ENCODE measurements at places on chromosomes 7 and 10.

DNA sequence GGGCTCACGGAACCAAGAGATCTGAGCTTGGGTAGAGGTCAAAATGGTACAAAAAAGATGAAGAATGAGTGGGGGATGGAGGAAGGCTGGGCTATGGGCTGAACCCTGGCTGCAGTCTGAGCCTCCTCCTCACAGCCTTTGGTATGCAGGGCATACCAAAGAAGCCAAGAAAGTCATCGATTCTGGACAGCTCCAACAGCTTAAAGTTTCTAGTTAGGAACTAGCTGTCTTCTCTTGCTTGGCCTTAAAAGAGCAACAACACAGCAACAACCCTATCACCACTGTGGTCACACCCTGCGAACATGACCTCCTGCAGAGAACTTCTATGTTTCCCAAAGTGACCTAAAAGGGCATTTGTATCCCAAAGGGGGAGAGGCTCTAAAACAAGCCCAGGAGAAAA is 126.1 kb upstream of the EFCAB10 start:
- DNase-seq, result no peak

GRCh38 chr7:6482307-6482706 is 34.6 kb upstream of the DAGLB start:
- no peak for DNase-seq

- no peak for DNase-seq
Measured at GRCh38 chr7:92992483-92992882, 125.3 kb downstream of the SAMD9 start.

DNA sequence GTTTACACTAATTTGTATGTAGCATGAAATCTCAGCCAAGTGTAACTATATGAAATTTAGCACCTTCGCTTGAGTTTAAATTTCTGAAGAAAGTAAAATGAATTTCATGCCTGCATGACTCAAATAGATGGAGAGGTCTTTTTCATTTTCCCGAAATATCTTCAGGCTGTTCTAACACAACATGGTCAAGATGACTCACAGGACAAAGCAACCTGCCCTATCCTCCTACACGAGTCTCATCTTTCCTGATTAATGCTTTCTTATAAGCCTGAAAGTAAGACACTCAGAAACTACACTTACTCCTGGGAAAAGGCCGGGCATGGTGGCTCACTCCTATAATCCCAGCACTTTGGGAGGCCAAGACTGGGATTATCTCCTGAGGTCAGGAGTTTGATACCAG is 41.2 kb downstream of the CH25H start:
- DNase-seq, result peak; percentile 47

DNA sequence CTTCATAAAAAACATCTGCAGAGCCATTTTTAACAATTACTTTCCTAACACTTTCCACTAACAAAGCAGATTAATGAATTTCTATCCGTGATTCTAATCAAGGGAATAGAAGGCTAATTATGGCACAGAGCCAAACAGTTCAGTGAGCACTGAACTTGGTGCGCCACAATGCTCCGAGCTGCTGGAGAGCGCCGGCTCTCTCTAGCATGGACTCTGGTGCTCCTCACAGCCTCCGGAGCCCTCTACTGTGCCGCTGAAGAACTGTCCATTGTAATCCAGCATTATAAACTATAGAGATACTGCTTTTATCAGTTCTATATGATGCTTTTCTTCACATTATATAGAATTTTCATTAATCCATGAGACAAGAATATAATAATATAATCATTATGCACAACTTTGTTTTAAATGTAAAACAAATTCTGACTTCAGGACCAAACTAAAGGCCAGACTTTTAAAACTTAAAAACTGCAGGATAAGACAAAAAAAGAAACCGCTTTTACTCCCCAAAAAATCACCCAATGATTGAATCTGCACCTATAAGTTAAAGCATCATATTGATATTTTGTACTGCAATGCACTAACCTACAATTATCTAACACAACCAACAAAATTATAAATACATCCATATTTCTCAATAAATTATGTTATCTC is 123.6 kb downstream of the RNF32 start:
- peak; percentile 31 for DNase-seq

DNA sequence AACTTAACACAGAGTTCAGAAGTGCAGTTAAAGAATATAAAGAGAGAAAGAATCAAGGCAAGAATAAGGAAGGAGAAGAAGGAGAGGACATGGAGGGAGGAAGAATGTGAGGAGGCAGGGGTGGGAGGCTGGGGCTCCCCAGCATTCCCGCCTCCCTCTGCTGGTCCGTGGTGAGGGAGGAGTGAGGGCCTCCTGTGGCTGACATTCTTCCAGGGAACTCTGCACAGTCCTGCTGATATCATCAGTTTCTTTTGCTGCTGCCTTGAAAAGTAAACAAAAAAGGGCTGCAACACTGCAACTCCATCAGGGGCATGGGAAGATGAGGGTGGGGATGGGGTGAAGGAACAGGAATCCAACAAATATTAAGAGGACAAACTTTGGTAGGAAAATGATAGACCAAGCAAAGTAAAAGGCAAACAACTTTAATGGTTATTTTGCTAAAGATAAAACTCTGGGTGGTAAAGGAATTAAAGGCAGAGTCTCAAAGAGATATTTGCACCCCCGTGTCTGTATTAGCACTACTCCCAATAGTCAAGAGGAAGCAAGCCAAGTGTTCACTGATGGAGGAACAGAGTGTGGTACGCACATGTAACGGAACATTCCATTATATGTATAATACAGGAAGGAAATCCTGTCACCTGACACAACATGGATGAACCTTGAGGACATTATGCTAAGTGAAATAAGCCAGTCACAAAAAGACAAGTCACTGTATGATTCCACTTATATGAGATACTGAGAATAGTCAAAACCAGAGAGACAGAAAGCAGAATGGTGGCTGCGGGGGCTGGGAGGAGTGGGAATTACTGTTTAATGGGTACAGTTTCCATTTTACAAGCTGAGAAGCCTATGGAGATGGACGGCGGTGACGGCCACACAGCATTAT is 8.0 kb upstream of the SPOCK2 start:
- peak; percentile 25 for DNase-seq

GRCh38 chr7:94338921-94339371 is 55.7 kb upstream of the COL1A2 start:
- DNase-seq, result peak; percentile 60

GRCh38 chr10:77461636-77462296 is 175.8 kb downstream of the KCNMA1 start:
- DNase-seq, result no peak

DNA sequence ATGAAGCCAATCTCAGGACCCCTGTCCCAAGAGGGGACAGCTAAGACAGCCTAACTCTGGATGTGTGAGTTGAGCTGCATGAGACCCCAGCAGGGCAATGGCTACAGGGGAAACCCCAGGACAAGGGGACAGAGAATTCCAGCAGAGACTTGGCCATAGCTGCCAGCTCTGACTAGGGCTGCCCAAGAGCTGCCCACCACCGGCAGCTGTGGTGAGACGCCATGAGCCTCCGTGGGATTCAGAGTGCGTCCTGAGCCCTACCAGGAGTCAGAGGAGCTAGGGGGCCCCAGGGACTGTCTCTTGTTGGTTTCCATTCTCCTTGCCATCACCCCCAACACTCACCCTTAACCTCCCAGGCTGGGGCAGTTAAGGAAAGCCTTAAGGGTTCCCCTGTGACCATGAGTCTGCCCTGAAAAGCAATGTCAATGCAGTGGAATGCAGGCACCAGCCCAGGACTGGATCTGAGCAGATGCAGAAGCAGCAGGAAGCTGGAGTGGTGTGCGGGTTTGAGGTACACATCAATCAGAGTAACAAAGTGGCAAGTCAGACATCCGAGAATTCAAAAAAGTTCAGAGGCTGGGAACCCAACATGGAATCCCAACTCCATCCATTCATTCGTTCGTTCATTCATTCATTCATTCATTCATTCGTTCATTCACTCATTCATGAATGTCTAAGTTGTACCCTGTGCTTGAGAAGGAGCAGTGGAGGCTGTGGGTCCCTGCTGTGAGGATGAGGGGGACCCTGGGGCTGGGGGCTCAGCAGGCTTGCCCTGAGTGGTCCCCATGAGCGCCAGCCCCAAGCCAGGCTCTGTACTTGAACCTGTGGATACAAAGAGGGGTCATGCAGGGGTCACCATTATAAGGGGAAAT is 52.9 kb downstream of the C10orf120 start:
- no peak for DNase-seq

- DNase-seq, result no peak
Measured at GRCh38 chr7:114088470-114088940, 169.7 kb upstream of the PPP1R3A start.

DNA sequence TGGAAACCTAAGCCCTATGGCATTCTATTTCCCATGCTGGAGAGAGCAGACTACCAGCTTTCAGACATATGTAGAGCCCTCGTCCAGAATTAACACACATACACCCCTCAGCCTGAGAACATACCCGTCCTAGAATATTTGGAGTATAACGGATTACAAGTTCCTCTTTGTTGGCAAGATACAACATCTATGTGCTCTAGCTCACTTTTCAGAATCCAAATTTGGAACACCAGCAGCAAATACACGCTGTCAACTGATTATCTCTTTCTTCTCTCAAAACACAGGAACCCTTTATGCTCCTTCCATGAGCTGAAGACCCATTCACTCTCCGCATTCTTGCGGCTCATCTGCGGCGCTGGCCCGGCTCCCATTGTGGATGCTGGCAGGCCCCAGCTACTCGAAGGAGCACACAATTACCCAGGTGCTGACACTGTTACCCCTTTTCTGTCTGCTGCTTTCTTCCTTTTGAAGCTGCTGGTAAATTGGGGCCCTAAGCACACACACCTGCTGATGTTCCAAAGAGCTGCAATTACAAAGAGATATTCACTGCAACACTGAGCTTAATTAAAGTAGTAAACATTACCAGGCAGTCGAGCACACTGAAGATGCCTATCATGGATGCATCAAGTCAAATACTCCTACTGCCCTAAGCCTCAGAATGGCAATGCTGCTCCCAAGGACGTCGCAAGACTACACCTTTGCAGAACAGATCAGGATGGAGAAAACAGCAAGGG is 70.0 kb downstream of the VOPP1 start:
- no peak for DNase-seq

- no peak for DNase-seq
Measured at GRCh38 chr7:5553298-5553877, 129.8 kb upstream of the TNRC18 start.

GRCh38 chr7:30176463-30177109 is 41.8 kb downstream of the MTURN start:
- no peak for DNase-seq

DNA sequence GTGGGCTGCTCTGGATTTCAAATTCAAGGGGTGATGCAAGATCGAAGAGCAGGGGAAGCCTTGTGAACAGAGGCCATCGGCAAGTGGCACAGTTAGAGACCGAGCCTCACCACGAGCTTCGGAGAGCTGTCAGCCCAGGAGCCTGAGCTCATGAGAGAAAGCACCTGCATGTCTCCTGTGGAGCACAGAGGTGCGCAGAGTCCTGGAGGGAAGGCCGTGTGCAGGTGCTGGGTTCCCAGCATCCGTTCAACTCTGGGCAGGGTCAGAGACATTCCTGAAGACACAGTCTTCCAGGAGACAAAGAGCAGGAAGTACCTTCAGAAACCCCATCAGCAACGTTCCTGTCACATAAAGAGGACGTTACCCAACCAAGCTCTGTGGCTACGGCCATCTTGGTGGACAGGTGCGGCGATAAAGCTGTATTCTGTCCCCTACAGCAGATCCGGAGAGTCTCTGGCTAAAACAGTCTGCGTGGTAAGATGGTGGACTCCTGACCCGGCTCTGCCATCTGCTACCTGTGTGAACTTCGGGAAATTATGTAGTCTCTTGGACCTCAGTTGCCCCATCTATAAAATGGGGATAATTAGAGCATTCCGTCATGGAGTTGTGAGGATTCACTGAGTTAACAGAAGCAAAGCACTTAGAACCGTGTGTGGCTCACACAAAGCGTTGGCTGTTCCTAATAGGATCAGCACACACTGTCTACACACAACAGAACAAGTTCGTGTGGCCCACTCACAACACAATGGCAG is 40.6 kb downstream of the NOD1 start:
- no peak for DNase-seq

DNA sequence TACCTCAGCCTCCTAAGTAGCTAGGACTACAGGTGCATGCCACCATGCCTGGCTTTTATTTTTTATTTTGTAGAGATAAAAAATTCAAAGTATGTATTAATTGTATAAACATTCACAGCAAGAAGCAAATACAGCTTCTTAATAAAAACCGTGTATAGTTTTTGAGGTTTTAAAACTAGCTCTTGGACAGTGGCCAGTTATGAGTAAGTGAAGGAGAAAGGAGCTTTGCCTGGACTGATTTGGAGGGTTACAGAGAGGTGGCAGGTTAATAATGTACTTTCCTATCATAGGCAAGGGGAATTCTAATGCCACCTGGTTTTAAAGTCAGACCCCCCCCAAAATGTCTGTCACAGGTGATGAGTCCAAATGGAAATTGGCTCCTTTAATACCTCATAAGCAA is 43.4 kb downstream of the ZNRF2 start:
- no peak for DNase-seq

DNA sequence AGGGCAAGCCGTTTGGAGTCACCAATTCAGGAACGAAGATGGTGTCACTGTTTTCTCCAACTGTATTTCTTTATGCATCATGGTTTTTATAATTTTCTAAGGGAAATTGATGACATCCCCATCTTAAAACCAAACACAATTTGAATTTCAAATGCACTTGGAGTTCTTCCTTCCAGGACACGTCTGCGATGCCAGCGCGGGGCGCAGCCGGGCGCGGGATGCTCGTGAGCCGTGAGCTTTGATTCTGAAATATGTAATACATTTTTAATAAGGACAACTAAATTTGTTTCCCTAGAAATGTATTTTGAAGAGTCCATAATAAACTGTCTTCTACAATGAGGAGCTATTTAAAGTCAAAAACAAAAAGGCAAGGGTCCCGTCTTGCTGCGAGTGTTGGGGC is 492.1 kb downstream of the DNAJB6 start:
- no peak for DNase-seq

GRCh38 chr7:88566162-88566729 is 193.3 kb upstream of the ZNF804B start:
- no peak for DNase-seq

GRCh38 chr7:126924477-126924876 is 328.3 kb downstream of the GRM8 start:
- DNase-seq, result no peak

- no peak for DNase-seq
Measured at GRCh38 chr7:64300641-64301405, 12.9 kb upstream of the ZNF736 start.

- DNase-seq, result no peak
Measured at GRCh38 chr10:59622320-59623132, 87.1 kb downstream of the SLC16A9 start.

GRCh38 chr7:143050931-143051330 is 1.2 kb upstream of the OR6V1 start:
- DNase-seq, result no peak

GRCh38 chr10:17989908-17990767 is 38.4 kb downstream of the SLC39A12 start:
- DNase-seq, result peak; percentile 53

- peak; percentile 64 for DNase-seq
Measured at GRCh38 chr7:79182283-79182682, 271.2 kb downstream of the MAGI2 start.

Measured in skeletal muscle cell (primary cell).